T-helper 1 cell (primary cell): ENCODE measurements at places on chromosomes 5 and 9.

DNA sequence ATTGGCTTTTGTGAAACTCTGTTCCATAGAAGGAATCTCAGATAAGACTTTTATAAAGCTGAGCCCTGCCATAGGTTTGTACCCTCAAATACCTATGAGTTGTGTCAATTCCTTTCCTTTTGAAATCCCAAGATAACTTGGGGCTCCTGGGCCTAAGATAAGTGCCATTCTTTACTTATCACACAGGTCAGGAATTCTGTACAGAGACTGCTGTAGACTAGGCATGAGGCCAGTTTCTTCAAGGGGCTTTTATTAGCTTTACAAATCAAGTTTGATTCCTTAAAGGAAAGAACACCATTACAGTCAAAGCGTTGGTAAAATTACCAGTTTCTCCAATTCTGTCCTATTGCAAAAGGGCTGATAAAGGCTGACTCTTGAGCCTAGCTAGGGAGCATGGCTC, 39.2 kb downstream of the SHC3 start:
- DNase-seq: no peak

DNA sequence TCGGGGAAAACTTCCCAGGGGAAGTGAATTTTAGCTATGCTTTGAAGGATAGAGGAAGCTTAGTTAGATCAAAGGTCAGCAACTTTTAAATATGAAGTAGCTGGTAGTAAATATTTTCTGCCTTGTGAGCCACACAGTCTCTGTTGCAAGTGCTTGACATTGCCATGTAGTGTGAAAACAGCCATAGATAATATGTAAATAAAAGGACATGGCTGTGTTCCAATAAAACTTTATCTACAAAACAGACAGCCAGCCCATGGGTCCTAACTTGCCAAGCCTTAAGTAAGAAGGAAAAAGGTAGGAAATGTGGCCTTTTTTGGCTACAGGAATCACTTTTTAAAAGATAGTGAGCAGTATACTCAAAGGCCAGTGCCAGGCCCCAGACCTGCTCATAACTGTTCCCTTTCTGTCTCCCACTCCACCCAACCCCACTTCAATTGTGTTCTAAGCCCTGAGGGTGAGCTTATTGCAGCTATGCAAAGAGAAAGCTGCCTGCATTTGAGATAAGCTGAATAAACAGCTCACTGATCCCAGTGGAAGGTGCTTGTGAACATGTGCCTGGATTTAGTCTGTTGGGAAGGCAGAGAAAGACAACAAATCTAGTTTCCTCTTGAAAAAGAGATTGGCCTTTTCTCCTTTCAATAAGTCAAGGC, 113.0 kb upstream of the TRIM32 start:
- no peak for DNase-seq

DNA sequence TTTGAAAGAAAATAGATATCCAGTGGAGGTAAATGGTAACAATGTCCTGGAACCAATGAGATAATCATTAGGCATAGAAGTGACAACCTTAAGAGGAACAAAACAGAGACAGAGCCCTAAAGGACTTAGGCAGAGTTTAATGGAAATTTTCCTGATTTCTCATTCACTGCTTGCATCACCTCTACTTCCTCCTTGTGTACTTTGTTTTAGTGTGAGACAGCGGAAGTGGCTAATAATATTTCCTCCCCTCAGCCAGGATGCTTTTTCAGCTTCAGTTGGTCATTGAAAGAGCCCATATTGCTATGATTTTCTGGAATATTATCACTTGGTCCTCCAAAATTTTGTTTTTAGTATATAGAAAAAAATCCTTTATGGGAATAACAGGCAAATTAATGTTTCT, 153.4 kb upstream of the MPDZ start:
- no peak for DNase-seq

DNA sequence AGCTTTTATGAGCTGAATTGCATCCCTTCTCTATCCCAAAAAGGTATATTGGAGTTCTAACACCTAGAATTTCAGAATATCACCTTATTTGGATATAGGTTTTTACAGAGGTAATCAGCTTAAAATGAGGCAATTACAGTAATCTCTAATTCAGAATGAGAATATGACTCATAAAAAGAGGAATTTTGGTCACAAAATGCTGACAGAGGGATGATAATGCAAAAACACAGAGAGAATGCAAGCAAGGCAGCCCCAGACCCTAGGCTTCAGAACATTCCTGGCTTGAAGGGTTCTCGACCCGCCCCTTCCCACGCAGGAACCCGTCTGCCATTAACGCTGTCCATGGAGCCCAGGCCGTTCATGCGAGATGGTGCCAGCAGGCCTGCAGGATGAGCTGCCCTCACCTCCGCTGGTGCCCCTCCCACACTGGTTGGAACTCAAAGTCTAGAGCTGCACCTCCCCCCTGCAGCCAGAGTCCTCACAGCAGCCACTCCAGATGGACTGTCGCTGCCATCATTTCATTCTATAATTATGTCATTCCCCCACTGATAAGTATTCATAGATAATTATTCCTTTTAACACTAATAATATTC, 1173.4 kb upstream of the ACO1 start:
- DNase-seq: no peak

GRCh38 chr5:40776658-40776977, 20.9 kb upstream of the TTC33 start:
- no peak for DNase-seq

GRCh38 chr5:3954633-3955032, 359.0 kb downstream of the IRX1 start:
- DNase-seq: no peak

DNA sequence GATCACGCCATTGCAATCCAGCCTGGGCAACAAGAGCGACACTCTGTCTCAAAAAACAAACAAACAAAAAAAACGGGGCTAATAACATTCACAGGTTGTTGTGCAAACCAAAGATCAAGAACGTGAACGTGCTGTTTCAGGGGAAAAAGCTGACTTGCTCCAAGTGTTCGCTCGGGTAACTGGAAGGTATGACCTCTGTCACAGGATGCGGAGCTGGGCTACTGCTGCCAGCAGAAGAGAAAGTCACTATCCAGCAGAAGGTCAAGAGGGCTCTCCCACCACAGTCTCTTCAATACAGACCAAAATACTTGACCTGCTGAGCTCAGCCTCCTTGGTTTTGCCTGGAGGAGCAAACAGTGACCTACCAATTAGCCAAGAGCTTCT, 59.7 kb downstream of the ABCA1 start:
- DNase-seq: no peak

- no peak for DNase-seq
Measured at GRCh38 chr9:122387536-122387935, 16.7 kb downstream of the PTGS1 start.

- DNase-seq: no peak
Measured at GRCh38 chr5:43837996-43838395, 235.0 kb downstream of the NNT start.

GRCh38 chr9:15578714-15579113, 25.9 kb downstream of the CCDC171 start:
- DNase-seq: no peak

GRCh38 chr9:135990468-135991429, 29.6 kb upstream of the UBAC1 start:
- DNase-seq: peak; percentile 53

- no peak for DNase-seq
Measured at GRCh38 chr5:115565233-115565632, 20.7 kb upstream of the FEM1C start.

DNA sequence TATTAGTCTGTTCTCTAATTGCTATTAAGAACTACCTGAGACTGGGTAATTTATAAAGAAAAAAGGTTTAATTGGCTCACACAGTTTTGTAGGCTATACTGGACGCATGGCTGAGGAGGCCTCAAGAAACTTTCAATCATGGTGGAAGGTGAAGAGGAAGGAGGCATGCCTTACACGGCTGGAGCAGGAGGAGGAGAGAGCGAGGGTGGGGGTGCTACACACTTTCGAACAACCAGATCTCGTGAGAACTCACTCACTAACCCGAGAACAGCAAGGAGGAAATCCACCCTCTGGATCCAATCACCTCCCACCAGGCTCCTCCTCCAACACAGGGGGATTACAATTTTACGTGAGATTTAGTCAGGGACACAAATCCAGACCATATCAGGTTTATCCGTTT, 90.0 kb downstream of the RMI1 start:
- no peak for DNase-seq

DNA sequence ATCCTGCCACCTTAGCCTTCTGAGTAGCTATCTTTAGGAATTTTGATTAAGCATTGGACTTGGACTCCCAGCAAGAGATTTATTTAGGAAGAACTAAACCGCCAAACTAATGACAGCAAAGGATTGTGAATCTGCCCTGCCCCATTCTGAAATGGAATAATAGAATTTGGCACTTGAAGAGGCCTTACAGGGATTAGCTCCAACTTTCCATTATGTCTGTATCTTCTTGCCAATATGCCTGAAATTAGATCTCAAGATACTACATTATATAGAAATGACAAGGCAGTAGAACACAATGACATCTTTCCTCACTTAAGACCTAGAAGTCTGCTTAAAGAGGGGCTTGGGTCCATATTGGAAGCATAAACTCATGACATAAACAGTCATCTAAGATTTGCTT, 77.0 kb upstream of the DPYSL3 start:
- no peak for DNase-seq

DNA sequence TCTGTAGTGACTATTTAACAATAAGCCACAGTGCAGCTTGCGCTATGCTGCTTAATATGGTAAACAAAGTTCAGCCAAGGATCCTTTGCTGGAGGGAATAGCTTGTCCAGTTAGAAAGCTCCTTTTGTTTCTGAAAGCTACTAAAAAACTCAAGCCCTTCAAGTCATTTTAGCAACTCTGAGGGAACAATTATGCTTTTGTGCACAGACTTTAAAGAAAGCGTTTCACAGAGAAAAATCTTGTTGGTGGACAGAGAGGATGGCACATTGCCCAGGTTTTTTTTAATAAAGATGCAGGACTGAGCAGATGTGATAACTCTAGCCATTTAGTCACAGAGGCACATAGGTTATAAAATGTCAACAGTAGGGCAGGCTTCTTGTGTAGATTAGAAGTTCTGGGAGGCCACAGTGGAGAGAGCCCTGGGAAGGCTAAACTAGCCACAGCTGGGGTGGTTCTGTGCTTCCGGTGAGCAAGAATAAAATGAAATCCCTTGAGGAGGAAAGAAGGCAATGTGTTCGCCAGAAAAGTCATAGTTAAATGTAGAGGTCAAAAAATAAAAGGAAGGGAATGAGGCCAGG, 63.4 kb downstream of the ALDH7A1 start:
- no peak for DNase-seq

- DNase-seq: peak; percentile 66
Measured at GRCh38 chr9:124852829-124853531, at the start of gene WDR38. WDR38 (plus strand) TSS chr9:124853460; CDS start chr9:124853532, 72 bp downstream.

GRCh38 chr5:135553688-135554462, 18.1 kb upstream of the NEUROG1 start:
- no peak for DNase-seq

GRCh38 chr9:108119530-108120113, 630.1 kb upstream of the KLF4 start:
- DNase-seq: no peak

- no peak for DNase-seq
Measured at GRCh38 chr5:88503406-88503805, 234.8 kb upstream of the TMEM161B start.

DNA sequence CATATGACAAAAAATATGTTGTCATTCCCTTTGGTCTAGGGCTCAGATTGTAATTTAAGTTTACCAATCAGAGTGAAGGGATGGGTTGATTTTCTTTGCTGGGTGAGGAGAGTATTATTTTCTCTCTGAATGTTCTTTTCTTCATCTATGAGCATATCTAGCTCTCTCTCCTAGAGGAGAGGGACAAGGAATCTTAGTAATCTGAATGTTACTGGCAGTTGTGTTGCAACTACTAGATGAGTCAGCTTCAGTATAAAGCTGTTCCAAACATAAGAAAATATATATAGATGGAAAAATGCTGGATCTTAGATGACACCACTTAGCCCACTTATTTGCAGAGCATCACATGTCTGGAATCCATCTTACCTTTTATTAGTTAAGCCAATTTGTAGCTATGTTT, 259.3 kb downstream of the TUSC1 start:
- no peak for DNase-seq

DNA sequence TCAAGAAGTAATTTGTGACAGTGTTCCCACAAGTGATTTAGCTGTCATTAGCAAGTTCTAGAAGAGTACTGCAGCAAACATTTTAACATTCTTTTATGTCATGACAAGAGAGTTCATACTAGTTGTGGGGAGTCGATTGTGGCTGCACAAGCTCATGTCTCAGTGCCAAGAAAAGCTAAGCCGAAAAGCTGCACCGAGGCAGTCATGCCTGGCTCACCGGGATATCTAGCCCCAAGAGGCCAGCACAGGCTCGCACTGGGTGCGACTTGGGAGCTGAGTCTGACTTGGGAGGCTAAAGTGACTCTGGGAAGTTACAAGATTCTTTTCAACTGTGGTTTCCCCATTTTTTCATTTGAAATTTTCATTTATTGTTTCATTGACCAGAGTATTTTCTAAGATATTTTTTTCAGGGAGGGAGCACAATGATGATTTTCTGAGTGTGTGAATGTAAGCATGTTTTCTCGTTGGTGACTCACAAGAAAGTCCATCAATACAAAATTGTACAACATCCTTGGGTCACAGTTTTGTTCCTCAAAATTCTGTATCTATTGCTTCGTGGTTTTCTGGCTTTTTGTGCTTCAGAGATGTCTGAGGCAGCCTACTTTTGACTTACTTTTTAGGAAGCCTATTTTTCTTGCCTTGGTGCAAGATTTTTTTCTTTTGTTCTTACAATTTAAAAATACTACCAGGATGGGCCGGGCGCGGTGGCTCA, 18.7 kb downstream of the CAST start:
- DNase-seq: no peak

- DNase-seq: no peak
Measured at GRCh38 chr9:129023908-129024233, 4.3 kb downstream of the SH3GLB2 start.

GRCh38 chr5:73214996-73215395, 42.0 kb downstream of the TMEM174 start:
- DNase-seq: no peak

GRCh38 chr5:15993919-15994318, 185.7 kb downstream of the MARCHF11 start:
- DNase-seq: no peak

DNA sequence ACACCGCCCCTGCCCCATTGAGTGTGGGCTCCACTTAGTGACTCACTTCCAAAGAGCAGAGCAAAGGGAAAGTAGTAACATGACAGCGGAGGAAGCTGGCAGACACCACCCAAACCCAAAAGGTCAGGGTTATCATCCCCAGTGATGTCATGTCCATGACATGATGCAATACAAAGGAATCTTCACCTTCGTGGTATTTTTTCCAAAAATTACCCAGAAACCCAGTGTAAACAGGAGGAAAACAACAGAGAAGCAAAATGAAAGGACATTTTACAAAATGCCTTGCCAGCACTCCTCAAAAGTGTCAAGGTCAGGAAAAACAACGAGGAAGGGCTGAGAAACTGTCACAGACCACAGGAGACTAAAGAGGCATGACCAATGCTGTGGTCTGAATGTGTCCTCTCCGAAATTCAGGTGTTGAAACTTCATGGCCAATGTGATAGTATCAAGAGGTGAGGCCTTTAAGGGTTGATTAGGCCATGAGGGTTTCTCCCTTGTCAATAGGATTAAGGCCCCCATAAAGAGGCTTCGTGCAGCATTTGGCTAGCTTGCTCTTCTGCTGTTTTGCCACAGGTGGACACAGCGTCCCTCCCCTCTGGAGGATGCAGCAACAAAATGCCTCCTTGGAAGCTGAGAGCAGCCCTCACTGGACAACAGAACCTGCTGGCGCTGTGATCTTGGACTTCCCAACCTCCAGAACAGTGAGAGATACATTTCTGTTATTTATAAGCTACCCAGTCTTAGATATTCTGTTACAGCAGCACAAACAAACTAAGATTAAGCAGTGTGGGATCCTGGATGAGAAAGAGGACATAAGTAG, 30.5 kb upstream of the MED10 start:
- DNase-seq: no peak
